ENCODE measurements at places on chromosomes 1 and 21. TPM values are rescaled to one million over a fixed set of nuclear protein-coding genes. Genes with fewer than 3 reads are reported as not detected.

DNA sequence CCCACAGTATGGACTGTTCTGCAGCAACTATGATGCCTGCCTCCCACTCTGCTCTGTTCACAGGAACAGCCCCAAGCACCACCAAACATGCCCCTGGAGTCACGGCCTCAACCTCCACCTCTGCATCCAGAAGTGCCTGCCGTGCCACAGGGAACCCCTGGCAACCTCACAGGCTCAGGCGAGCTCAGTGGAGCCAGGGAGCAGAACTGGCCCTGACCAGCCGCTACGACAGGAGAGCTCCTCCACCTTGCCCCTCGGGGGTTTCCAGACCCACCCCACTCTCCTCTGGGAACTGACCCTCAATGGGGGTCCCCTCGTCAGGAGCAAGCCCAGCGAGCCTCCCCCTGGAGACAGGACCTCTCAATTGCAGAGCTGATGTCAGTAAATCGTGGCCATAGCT lies 13.0 kb downstream of the MRAP start:
- peak; percentile 75 for DNase-seq

Gene KIF17
- 0.30 TPM for total RNA-seq

Gene HCRTR1
- not detected for total RNA-seq

Gene COX20
- total RNA-seq, result 22.5 TPM

Data from lower leg skin (tissue), 4 donors.